ENCODE measurements at places on chromosomes 16 and 17.

GRCh38 chr16:67451061-67451703 is 20.3 kb downstream of the HSD11B2 start:
- DNase-seq: no peak

DNA sequence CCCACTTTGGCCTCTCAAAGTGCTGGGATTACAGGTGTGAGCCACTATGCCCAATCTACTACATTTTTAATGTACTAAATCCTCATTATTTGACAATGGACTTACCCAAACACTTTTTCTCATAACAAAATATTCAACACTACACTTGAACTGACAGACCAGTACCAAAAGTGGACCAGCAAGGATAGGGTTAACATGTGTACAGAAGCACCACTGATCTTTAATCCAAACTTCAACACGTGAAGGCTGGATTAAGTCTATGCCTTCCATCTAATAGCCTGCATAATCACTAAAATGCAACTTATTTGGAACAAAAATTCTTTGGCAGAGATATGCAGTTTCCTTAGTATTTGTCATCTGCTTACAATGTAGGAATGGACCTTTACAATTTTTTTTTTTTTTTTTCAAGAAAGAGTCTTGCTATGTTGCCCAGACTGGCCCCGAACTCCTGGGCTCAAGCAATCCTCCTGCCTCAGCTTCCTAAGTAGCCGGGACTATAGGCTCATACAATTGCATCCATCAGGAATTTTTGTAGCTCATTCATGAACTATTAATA is 60.0 kb upstream of the BCAR1 start:
- DNase-seq: no peak

- no peak for DNase-seq
Observed at GRCh38 chr17:55612691-55613141, 101.5 kb upstream of the SMIM36 start.

- DNase-seq: no peak
Observed at GRCh38 chr16:2819179-2819938, 2.3 kb downstream of the PRSS21 start.

DNA sequence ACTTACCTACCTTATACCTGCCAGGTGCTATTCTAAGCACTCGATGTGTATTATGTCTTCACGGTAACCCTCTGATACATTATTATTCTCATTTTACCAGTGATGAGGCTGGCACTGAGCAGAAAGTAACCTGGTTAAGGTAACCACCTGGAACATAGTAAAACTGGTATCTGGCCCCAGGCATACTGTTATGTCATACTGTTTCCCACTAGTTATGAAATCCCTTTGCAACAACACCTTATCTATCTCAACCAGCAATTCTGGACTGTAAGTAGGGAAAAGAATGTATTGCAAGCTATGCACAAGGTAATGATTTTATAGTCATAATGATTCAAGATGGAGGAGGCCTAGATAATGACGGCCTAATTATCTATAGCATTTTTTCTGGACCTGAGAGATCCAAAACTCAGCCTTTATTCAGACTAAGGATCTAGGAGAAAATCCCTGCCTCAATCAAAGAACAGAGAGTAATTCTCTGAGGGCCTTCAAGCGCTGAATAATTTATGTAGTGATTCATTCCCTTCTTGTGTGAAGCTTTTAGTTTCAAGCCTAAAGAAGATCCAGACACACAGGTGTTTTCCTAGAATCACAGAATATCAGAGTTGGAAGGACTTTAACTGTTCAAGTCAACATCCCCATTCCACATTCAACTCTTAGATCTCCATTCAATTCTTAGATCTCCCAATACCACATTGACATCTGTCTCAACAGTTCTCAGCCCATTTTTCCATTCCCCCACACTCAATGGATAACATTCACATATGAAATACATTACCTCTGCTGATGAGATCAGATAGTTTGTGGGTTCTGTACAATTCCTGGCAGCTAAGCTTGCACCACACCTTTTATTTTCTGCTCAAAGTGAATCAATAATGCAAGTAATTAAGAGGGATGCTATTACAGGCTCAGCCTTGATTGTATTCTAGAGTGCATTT is 14.9 kb upstream of the MMD start:
- no peak for DNase-seq
